ENCODE measurements at places on chromosomes 2 and 18. TPM values are rescaled to one million over a fixed set of nuclear protein-coding genes. Genes with fewer than 3 reads are reported as not detected.

DNA sequence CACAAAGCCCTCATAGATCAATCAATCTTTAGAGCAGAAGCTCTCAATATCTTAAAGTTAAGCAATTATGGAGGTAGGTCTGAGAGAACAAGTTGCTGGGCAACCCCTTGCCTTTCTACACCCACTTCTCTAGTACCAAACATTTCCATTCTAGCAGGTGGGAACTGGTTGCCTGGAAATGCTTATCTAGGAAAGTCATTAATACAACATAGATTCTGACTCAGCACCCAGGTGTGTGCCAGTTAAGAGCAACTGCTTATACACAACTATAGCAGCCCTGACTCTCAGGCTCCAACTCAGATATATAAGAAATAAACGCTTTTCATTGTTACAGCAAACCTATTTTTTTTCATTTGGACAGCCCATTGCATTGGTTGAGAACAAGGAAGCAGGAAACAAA, 237.7 kb downstream of the IRS1 start:
- no peak for DNase-seq

- no peak for DNase-seq
Measured at GRCh38 chr2:205915130-205915524, 170.8 kb downstream of the INO80D start.

GRCh38 chr2:130769343-130769907, 14.1 kb downstream of the AMER3 start:
- DNase-seq = no peak

DNA sequence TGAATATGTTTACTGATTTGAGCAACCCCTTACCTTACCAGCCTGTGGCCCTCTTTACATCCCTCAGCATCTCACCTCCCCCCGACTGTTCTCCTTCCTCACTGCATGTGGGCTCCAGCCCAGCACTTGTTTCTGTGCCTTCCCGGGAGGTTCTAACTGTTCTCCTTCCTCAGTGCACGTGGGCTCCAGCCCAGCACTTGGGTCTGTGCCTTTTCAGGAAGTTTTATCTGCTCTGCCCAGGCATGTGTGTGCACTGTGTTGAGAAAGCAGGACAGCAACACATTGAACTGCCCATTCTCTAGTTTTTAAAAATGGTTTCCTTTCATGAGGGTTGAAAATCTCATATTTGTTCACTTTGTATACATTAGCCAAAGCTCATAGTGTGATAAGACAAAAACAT, 158.4 kb downstream of the ATP9B start:
- DNase-seq = no peak

- DNase-seq = no peak
Measured at GRCh38 chr2:19746611-19747309, 155.0 kb downstream of the TTC32 start.

Gene SERPINB10
- total RNA-seq = not detected

Gene TBR1
- total RNA-seq = not detected

GRCh38 chr2:100367163-100367562, 44.9 kb upstream of the LONRF2 start:
- DNase-seq = no peak

- no peak for DNase-seq
Measured at GRCh38 chr2:23435250-23436035, 50.5 kb downstream of the KLHL29 start.

Gene CROCC2
- total RNA-seq = not detected

DNA sequence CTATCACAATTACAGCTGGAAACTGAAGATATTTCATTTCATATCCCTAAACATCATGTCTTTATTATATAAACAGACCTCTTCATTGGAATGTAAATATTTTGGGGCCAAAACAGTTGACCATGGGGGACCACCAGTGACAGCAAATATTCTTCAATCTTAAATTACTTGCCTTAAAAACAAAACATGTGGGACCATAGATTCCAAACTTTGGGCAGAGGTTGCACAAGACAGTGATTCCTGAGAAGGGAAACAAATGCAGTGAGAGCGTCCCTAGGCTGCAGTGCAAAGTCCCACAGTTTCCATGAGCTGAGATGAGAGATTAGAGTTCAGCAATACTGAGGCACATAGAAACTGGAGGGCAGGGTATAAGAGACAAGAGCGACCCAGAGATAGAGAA, 818.9 kb downstream of the CBLN2 start:
- no peak for DNase-seq

Gene LRRC30
- total RNA-seq = not detected

DNA sequence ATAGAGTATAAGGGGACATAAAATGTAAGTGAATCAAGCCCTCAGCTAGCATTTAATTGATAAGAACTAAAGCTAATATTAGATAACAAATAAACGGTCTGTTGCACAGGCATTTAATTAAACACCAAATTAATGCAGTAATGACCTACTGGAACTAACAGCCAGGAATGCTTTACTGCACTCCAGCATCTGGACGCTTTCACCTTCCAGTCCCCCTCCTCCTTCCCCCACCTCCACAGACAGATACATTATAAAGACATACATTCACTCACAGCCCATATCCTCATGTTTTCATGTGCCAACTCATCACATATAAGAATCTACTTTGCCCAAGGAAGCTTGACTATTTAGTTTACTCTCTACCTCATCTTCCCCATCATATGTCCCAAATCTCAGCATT, 337.4 kb upstream of the PIK3C3 start:
- DNase-seq = no peak

DNA sequence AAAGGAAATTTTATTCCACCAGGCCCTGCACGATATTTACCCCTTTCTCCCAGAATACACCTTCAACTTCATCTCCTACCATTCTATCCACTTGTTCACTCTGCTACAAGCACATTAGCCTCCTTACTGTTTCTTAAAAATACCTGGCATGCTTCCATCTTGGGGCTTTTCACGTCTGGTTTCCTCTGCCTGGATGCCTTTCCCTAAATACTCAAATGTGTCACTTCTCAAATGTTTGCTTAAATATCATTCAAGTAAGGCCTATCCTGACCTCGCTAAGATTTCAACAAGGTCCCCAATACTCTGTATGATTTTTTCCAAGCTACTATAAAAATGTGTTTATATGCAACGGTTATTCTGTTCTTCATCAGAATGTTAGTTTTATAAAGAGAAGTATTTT, 433.0 kb upstream of the CHAC2 start:
- no peak for DNase-seq

Gene MRPS5
- 60.6 TPM for total RNA-seq

Gene CHPF
- 70.8 TPM for total RNA-seq

Gene TMEM247
- total RNA-seq = not detected

Gene DPP4
- 24.1 TPM for total RNA-seq

DNA sequence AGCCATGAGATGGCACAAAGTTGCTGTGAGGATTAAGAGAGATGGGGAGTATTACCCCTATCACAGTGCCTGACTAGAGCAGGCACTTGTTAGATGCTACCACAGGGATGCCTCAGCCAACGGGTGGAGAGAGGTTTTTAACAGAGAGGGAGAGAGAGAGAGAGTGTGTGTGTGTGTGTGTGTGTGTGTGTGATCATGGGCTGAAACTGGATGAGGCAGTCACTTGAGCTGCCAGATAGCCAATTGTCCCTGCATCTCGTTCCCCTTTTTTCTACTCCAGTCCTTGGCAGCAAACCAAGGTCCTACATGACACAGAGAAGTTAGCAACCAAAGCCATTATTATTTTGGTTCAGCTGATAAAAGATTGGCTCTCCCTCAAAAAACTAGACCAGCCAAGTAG, 3.0 kb downstream of the CD8A start:
- DNase-seq = no peak

DNA sequence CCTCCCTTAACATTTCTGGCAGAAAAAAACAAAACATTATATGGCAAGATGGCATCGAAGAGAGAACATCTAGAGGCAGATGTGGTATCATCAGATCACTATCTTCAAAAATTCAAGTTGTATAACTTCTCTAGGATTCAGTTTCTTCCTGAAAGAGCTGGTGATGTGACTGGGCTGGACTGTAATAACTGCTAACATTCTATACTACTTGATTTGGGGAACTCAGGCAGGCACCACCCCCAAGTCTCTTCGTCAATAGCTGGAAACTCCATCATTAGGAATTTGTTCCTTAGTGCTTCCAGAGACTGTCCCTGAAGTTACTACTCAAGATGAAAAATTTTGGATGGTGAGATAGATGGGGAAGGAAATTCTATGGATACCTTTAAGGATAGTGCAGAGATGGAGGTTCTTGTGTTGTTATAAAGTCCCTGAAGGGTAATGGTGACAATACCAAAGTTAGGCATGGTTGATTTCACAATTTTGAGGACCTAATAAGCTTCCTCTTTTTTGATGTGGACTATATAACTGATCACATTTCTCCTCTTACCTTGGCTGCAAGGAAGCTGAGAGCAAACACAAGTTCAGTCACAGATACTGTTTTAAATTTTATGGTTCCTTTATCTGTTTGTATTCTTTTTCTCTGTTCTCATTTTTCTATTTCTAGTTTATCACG, 59.1 kb upstream of the PGAP1 start:
- DNase-seq = no peak

DNA sequence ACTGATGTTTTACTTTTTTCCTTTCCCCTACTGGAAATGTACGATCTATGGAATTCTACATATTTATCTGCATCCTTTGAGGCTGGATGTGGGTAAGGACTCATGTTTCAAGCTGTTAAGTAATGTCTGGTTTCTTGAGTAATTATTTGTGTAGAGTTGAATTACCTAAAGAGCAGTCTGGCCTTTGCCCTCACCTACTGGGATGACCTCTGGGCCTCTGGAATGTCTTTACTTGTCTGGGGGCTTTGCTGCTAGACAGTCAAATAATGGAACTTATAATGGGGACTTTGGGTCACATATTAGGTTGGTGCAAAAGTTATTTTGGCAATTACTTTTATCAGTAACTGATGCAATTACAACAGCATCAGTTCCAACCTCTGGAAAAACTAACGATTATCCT, 244.7 kb downstream of the CCDC178 start:
- no peak for DNase-seq

Gene SF3B1
- 257 TPM for total RNA-seq

DNA sequence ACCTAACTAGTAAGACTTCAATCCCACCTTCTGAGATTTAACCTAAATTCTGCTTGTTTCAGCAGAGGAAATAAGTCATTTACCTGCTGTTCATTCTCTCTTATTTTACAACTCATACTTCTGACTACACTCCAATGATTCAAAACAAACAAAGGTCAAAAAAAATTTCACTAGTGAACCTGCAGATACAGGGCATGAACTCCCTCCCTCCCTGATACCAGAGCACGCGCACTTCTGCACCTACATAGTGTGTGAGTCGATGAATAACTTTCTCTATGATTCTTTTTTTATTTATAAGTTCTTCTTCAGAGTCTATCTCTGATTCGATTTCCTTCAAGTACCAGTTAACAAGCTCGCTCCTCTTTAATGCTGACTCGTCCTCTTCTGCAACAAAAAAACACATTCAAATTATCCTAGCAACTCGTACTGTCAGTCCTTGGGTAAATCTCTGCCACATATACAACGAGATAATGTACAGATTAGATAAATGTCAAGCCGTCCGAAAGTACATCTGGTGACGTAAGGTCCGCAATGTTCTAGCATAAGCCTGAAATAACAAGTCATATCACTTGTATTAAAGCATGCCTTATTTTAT, 7.4 kb upstream of the LCT start:
- DNase-seq = no peak

Gene EFHD1
- total RNA-seq = 21.7 TPM

DNA sequence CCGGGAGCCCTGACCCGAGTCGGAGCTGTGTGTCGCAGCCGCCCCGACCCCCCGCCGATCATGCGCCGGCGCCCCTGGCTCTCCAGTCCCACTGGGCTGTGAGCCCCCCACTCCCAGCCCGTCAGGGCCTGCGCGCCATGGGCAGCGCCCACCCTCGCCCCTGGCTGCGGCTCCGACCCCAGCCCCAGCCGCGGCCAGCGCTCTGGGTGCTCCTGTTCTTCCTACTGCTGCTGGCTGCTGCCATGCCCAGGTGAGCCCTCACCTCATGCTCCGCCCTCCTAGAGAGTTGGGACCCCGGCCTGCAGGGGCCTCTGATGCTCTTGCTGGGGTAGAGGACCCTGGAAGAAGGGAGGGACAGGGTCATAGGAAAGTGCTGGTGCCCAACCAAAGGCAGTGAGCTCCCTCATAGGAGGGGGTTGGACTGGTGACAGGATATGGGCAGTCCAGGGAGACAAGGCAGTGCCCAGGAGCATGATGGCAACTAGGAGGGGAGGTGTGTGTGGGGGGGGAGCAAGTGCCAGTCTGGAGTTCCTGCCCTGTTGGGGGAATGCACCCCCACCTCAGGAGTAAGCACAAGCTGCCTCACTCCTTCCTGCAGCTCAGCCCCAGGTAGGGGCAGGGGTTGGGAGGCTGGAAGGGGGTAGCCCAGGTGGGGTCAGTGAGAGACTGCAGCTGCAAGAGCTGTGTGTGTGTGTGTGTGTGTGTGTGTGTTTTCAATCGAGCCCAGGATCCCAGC, 375 bp downstream of the WNT10A start:
- no peak for DNase-seq

- DNase-seq = no peak
Measured at GRCh38 chr2:75274936-75275335, 75.6 kb upstream of the TACR1 start.

Gene CCDC150
- total RNA-seq = 0.72 TPM

GRCh38 chr2:191018643-191019119, 4.7 kb upstream of the STAT1 start:
- no peak for DNase-seq

GRCh38 chr18:63307551-63308200, 11.9 kb downstream of the BCL2 start:
- DNase-seq = no peak

GRCh38 chr2:155546721-155547555, 785.6 kb downstream of the NR4A2 start:
- DNase-seq = no peak

DNA sequence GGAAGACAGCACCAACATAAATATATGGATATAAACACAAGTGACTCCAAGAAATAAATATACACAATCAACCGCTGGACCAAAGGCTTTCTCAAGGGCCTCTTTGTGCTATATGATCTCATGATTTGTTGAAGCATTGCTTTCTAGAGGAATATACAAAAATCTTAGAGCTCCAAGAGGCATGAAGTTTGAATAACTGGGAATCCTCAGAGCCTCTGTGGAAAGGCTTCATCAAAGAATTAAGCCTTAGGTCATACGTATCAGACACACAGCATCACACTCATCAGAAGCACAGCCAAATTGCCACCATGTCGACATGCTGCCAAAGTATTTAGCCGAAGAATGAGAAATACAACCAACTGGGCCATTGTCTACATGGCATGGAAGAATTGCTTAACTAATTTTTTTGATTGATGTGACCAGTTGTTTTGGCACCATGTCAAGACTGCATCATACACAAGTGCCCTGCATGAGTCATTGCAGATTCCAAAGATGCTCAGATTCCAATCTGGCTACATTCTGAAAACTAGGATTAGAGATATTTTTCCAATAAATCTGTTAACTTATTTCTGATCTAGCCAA, 860.6 kb upstream of the ZEB2 start:
- DNase-seq = no peak

- no peak for DNase-seq
Measured at GRCh38 chr2:204638471-204639194, 93.4 kb downstream of the PARD3B start.

DNA sequence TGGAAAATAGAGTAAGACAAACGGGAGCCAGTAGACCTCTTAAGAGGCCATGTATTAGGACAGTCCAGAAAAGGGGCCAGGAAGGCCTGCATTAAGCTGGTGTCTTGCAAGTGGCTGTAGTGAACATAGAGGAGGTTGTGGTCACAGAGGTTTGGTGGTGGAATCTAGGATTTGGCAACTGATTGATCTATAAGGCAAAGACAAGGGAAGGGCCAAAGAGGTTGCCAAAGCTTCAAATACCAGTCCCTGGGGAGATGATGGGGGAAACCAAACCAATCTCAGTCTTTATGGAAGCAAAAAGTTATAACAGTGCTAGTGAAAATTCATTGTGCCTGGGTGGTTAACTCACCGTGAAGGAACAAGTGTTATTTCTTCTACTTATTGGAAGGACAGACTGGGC, 28.7 kb upstream of the RTN4 start:
- no peak for DNase-seq
